ENCODE measurements at places on chromosomes 6 and 20.

DNA sequence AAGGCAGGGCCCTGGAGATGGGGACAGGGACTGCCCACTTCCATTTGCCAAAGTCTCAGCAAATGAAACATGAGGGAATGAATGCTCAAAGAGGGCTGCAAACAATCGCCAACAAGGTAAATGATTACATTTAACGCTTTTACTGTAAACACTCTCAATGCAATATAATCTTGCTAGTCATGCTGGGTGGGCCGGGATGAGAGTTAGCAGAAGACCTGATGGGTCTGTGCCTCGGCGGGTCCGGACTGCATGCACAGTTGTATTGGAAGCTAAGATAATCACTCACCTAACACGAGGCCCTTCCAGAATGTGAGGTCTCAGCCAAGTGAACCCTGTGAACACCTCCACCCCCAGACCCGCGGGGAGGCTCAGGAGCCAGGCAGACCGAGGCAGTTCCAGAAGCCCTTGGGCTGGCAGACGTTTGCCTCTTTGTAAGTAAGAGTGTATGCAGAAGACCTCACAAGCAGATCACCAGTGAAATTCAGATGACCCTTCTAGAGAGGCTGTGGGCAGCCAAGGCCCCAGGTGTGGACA, 4.7 kb upstream of the SLCO4A1 start:
- no peak for DNase-seq

DNA sequence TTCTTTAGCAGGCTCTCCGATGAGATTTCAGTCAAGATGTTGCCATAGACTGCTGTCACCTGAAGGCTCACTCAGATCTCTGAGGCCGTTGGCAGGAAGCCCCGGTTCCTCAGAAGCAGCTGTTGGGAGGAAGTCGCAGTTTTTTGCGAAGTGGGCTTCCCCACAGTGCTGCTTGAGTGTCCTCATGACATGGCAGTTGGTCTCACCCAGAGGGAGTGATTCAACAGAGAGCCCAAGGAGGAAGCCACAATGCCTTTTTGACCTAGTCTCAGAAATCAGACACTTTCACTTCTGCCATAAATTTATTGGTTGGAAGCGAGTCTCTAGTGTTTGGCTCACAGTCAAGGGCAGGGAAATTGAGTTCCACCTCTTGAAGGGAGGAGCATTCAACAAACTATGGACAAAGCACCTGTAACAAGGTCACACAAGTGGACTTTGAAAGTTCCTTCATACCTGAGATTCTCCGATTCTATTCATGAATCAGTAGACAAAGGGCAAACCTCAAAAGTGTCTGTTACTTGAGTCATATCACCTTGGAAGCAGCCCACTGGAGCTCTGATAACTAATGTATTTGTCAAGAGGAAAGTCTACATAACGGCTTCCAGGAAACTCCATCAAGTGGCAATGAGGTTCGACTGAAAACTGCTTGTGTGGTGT, 208.3 kb downstream of the TASP1 start:
- DNase-seq = peak; percentile 30

DNA sequence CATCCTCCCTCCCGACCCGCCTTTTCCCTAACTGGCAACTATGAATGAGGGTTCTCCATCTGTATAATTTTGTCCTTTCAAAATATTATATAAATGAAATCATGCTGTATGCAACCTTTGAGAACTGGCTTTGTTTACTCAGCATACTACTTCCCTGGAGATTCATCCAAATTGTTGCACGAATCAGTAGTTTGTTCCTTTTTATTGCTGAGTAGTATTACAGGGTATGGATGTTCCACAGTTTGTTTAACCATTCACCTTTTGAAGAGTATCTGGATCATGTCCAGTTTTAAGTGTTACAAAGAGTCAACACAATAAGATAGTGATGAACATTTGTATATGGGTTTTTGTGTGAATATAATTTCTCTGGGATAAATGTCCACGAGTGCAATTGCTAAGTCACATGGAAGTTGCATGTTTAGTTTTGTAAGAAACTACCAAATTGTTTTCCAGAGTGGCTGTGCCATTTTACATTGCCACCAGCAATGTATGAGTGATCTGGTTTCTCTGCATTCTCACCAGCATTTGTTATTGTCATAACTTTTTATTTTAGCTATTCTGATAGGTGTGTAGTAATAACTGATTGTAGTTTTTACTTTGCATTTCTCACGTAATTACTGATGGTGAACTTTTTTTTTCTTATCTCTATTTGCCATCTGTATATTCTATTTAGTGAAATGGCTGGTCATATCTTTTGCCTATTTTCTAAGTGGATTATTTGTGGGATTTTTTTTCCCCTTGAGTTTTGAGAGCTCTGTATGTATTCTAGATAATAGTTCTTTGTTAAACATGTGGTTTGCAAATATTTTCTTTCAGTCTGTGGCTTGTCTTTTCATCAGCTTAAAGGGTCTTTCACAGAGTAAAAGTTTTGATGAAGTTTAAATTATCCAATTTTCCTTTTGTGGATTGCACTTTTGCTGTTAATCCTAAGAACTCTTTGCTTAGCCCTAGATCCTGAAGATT, 14.4 kb upstream of the RNF24 start:
- no peak for DNase-seq

DNA sequence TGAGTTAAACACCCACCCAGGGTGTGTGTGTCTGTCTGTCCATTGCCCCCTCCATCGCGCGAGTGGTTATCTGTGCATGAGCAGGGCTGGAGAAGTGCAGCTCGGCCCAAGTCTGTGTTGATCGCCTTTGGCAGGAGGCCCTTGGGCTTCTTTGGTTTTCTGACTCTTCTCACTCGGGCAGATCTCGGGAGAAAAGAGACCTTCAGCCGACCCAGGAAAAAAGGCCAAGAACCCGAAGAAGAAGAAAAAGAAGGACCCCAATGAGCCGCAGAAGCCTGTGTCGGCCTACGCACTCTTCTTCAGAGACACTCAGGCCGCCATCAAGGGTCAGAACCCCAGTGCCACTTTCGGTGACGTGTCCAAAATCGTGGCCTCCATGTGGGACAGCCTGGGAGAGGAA, 132.9 kb downstream of the JPH2 start:
- no peak for DNase-seq

GRCh38 chr6:11902527-11902926, 109.6 kb upstream of the HIVEP1 start:
- no peak for DNase-seq

- no peak for DNase-seq
Observed at GRCh38 chr6:108403236-108403635, 108.4 kb downstream of the AFG1L start.

DNA sequence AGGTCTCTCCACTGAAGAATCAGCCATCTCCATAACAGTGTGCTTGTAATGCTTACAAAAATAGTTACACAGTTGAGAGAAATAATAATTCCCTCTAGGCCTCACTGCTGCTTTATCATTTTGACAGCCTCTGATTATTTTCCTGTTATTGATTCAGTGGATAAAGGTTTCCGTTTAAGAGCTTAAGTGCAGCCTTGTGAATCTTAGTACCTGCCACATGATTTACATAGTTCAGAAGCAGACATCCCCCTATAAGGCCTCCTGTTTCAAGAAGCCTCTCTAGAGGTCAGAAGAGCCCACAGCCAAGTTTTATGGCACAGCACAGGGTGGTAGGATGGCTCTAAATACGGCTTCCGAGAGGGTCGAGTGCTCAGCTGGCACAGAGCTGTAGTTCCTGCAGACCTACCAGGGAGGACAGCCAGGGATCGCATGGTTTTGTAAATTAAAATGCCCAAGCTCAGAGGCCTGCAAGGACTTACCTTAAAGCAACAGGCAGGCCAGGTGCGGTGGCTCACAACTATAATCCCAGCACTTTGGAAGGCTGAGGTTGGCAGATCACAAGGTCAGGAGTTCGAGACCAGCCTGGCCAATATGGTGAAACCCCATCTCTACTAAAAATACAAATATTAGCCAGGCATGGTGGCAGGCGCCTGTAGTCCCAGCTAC, 17.6 kb upstream of the PYGB start:
- DNase-seq = no peak

GRCh38 chr20:16749573-16749972, 1.4 kb downstream of the OTOR start:
- no peak for DNase-seq

GRCh38 chr20:37220731-37221130, 40.9 kb downstream of the GHRH start:
- DNase-seq = no peak

DNA sequence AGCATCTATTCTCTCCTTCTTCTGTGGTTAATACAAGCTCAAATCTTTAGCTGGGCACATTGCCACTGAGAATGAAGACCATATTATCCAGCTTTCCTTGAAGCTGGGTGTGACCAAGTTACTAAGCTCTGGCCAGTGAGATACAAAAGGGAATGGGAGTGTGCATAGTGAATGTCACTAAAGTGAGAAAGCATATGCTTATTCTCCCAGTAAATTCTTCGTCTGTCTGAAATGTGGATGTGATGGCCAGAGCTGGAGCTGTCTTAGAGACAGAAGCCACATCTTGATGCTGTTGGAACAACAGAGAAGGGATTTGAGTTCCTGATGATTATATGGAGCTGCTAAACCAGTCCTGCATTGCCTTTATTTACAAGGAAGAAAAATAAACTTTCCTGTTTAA, 60.1 kb downstream of the SESN1 start:
- DNase-seq = no peak

GRCh38 chr6:140082867-140083297, 708.4 kb upstream of the CITED2 start:
- DNase-seq = no peak

DNA sequence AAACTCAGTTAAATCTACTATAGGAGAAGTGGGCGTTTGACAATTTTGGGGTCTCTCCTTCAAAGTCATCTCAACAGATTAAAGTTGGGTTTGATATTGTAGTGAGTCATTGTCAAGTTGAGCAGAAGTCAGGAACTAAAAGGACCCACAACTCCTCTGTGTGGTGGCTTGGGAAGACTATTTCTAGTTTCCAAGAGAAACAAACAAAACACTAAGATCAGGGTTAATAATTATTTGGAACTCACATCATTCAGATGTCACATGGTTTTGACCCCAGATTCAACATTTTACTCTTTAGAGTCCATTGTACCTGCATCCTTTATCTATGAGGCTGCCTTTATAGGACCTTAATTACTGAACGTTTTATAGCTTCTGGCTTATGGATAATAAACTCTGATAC, 45.3 kb upstream of the TINAG start:
- no peak for DNase-seq

- no peak for DNase-seq
Observed at GRCh38 chr6:113169484-113169883, 687.7 kb upstream of the MARCKS start.

DNA sequence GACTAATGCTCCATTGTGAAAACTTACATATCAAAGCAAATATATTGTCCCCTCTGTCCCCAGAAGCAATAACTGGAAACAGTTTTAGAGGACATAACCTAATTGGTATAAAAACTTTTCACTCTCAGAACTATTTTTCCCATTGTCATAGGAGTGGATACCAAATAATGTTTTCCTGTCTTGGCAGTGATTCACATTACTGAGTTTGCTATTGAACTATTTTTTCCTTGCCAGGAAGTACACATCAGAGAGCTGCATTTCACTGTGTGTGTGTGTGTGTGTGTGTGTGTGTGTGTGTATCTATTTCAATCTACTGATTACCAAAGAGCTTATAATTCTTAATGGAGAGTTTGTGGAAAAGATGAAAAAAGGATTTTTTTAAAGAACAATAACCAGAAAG, 45.4 kb downstream of the AKAP12 start:
- DNase-seq = no peak

- DNase-seq = no peak
Observed at GRCh38 chr6:35305117-35305516, 7.5 kb downstream of the DEF6 start.

DNA sequence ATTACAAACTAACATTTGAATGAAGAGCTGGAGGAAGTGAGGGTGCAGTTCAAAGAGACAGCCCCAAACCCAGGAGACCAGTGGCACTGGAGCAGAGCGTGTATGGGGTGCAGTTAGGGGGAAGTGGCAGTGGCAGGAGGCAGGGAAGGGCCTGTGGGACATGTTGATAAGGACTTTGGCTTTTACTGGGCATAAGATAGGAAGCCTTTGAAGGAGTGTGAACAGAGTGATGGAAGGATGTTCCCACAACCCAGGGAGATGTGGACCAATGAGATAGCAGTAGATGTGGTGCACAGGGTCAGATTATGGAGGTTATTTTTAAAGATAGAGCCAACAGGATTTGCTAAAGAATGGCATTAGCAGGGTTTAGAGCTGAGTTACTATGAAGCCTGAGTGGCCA, 56.4 kb downstream of the AIG1 start:
- no peak for DNase-seq

- no peak for DNase-seq
Observed at GRCh38 chr6:149867876-149868640, 3.9 kb upstream of the LRP11 start.

GRCh38 chr6:145071836-145072235, 663.5 kb downstream of the EPM2A start:
- no peak for DNase-seq

GRCh38 chr6:36924131-36924530, 30.4 kb upstream of the PI16 start:
- DNase-seq = no peak

GRCh38 chr6:105402939-105403935, at the start of gene PREP:
TSS of gene PREP (minus strand) at chr6:105403082. CDS start at chr6:105402891, 191 bp downstream.
- DNase-seq = peak; percentile 70

- DNase-seq = no peak
Observed at GRCh38 chr6:140731741-140732140, 1357.3 kb upstream of the CITED2 start.

DNA sequence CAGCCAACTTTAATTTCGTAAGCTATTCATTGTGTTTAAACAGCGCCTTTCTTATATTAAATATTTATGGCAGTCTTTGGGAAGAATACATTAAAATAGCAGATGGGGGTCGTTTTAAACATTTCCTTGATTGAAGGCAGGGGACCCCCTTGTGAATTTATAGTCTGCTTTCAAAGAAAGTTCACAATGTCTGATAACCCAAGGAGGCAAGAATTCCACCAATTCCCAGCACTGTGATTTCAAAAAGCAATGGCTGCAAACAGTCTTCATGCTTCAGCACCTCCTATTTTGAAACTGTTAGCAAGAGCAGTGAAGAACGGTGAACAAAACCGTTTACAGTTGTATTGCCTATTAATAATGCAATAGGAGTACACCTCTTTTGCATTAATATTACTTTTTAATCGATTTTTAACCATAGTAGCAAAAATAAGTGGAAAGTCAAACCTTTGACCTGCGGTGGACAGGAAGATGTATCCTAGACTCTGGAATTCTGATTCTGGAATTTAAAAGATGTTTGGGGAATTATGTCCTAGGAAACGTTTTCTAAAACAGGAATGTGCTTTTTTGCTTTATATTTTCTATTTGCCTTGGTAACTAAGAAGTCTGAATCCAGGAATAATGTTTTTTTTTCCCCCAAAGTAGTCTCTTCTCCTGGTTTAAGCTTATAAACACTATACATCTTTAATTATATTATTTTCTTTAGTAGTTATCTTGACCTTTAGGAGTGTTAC, 393.0 kb downstream of the CDKAL1 start:
- no peak for DNase-seq

GRCh38 chr20:61638802-61639585, 386.9 kb downstream of the CDH4 start:
- no peak for DNase-seq

GRCh38 chr20:20039752-20040387, 12.4 kb downstream of the CRNKL1 start:
- no peak for DNase-seq
